Stimulated activated CD8-positive, alpha-beta memory T cell treated with anti-CD3 and anti-CD28 coated beads, Interleukin-7, amount 100 ng/mL, for 1 hour (primary cell): ENCODE measurements at places on chromosomes 4 and X.

GRCh38 chr4:64250061-64250460 lies 159.2 kb downstream of the TECRL start:
- DNase-seq = no peak

DNA sequence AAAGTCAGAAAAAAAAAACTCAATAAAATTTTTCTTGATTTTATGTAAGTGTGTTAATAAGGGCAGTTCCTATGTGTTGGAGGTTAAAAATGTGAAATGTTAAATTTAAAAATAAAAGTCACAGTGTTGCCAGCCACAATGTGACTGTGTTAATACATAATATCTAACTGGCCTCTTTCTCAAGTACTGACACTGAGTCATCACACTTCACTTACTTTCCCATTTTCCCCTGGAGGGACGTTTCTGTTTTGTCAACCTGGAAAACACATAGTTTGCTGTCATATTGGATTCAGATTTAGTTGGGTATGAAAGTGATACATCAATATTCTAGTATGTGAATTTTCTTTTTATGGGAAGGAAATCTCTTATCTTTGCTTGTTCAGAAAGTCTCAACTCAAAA lies 46.4 kb downstream of the ARHGEF38 start:
- DNase-seq = no peak

DNA sequence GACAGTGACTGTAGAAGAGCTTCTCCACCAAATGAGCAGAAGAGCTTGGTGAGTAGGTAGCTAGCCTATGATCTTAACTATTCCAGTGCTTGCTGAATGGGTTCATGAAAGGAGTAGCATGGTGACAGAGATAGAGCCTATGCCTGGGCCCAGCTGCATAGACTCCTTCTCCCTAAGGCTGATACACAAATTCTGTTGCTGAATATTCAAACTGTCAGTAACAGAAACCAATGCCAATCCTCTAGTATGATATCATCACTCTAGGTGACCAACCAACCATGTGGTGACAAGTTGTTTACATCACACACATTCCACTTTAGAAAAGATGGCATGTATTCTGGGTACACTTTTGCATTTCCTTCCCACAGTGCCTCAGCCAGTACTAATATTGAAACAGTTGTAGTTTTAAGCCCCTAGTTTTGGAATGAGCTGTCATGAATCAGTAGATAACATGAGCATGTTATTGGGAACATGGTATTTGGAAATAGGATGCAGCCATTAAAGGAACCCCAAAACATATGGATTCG lies 103.4 kb upstream of the GRXCR1 start:
- DNase-seq = no peak

- DNase-seq = no peak
Observed at GRCh38 chrX:120790118-120790517, 85.5 kb downstream of the CT47B1 start.

GRCh38 chr4:47926667-47927258 lies 12.4 kb upstream of the NFXL1 start:
- DNase-seq = no peak

DNA sequence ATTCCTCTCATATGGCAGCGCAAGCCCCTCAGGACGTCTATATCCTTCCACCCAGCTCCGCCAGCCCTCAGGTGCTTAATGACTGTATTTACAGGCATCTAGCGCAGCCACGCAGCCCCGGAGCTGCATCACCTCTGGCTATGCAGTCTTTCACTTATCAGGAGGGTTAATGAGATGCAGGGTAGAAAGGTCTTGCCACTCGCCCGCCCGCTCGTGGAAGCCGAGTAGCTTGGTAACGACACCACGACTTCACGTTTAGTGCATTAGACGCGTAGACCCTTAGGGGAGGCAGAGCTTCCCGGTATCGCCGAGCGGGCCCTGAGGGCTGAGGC lies 1.5 kb upstream of the SLC16A2 start:
- DNase-seq = no peak
